ENCODE measurements at places on chromosomes 3 and 15.

- DNase-seq: no peak
Observed at GRCh38 chr3:136141891-136142290, 54.2 kb downstream of the MSL2 start.

- DNase-seq: no peak
Observed at GRCh38 chr3:187385296-187385695, 17.1 kb downstream of the RTP4 start.

DNA sequence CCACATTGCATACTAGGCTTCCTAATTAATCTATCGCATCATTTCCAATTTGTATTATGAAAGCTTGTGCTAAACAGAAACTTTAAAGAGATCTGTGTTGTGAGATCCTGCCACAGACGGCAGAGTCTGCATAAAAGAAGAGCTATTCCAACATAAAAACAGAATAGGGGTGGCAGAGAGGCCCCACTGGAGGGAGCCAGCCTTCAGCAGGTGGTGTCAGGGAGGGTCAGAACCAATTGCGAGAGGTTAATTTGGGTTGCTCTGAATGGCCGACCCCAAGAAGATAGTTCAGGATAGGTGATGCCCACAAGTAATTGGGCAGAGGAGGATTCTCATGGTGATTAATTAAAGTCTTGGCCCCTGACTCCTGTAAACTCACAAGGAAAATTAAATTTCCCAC, 74.8 kb downstream of the DCLK3 start:
- DNase-seq: no peak

- DNase-seq: no peak
Observed at GRCh38 chr3:195151866-195152541, 119.0 kb downstream of the XXYLT1 start.

DNA sequence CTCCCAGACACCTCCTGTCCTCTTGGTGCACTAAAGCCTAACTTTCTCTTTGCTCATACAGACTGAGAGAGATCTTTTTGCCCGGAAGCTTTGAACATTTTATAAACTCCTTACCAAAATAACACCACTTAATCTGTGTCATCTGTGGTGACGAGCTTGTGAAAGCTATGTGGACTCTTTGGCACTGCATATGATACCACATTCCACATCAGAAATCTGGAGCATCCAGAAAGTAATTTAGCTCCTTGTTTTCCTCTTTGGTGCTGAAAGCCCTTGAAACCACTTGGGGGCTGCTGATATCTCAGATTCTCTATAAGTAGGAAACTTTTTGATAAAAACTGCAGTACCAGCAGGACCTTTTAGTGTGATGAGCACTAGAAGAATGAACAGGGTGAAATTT, 128.3 kb downstream of the ALCAM start:
- DNase-seq: no peak

All from natural killer cell (primary cell).